Inflammatory macrophage (primary cell): ENCODE measurements at places on chromosomes 5 and 9.

DNA sequence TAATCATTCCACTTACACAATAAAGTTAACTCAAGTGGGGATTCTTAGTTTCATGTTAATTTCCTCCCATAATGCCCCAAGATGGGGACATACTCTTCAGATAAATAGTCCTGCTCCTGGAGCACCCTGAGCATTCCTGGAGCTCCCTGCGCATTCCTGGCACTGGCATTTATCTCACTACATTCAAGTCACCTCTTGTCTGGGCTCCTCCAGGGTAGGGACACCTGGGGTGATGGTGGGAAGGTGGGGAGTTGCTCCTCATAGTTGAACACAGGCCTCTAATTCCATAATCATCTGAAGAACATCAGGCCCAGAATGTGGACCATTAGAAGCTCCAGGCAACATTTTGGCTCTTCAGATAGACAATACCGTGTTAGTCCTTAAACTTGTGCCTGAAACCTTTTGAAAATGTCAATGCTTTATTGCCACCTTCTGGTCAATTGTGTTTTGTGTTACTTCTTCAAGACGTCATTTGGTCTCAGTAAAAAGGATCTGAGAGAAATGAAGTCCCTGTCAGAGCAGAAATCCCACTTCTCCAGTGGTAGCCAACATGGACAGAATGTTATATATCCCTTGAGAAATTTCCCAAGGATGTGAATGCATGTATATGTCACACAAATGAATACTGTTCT is 14.2 kb upstream of the AGGF1 start:
- DNase-seq: peak; percentile 77

DNA sequence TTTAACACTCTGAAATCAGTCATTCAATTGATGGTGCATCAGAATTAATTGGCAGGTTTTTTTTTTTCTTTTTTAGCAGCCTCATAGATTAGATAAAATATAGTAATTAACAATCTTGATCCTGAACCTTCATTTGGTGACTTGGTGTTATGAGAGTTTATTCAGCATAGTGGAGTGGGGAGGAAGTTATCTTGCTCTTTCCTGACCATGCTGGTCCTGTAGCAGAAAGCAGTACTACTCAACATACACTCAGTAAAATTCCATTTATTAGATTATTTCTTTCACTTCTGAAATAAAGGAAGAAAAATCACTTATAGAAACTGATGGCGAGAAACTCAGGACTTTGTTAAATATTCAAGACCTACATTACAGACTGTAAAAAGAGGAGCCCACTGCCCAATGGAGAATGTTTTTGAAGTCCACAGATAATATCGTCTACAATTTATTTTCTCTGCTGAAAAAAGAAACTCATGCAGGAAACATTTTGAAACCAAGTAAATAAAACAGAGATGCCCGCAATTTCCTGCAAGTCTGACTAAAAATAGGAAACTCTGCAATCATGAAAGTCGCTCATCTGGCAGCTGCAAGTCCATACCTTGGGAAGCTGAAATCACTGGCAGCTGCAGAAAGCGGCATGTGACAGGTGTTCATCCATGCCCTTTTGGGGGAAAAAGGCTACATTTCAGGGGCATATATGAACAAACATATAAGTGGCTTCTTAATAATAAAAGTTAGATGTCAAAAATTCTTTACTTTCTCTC is 233.2 kb upstream of the RFX3 start:
- DNase-seq: no peak

GRCh38 chr9:117523531-117524153 is 108.8 kb upstream of the ASTN2 start:
- no peak for DNase-seq

- peak; percentile 5 for DNase-seq
These were observed 408.3 kb downstream of the DMRT2 start for GRCh38 chr9:1458503-1458902.

GRCh38 chr9:87195306-87195705 is 248.0 kb upstream of the GAS1 start:
- DNase-seq: no peak

DNA sequence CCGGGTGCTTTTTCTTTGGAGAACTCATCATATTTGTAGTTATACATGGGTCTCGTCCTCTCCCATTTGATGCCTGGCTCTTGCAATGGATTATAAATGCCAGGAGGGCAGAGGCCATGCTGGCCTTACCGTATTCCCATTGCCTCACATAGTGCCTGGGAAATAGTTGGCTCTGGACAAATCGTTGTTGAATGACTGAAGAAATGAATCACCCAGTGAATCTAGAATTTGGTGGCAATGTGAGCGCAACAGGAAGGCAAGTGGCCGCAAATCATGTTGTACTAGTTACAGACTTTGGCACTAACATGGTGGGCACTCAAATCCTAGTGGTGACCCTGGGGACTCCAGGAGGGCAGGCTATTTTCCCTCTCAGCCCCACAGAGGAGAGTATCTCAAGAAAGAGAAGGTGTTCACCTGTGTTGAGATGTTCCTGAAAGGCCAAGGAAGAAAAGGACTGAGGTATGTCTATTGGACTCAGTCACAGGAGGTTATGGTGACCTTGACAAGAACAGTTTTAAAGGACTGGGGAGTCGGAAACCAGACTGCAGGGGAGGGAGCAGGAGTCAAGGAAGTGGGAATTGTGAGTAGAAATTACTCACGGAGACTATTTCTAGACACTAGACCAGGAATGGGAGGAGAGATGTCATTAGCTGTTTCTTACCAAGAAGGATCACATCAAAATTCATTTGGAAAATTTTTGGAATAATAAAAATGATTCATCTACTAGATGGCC is 61.7 kb upstream of the COL15A1 start:
- DNase-seq: no peak

DNA sequence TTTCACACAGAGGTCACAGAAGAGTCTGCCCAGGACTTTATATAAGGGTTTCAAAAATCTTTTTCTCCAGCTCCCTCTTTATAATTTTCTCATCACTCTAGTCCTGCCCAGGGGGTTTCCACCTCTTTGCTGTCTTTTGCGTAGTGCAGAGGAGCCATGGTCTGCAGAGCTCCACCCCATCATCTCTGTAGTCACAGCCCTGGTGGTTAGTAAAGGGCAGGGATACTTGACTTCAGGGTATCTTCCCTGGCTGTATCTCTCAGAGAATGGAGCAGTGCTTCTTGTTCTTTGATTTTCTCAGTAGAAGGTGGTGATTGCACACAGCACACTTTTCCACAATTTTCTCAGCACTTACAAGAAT is 900.6 kb upstream of the COX7C start:
- no peak for DNase-seq

GRCh38 chr5:139064613-139065012 is 133.6 kb downstream of the SIL1 start:
- DNase-seq: no peak

DNA sequence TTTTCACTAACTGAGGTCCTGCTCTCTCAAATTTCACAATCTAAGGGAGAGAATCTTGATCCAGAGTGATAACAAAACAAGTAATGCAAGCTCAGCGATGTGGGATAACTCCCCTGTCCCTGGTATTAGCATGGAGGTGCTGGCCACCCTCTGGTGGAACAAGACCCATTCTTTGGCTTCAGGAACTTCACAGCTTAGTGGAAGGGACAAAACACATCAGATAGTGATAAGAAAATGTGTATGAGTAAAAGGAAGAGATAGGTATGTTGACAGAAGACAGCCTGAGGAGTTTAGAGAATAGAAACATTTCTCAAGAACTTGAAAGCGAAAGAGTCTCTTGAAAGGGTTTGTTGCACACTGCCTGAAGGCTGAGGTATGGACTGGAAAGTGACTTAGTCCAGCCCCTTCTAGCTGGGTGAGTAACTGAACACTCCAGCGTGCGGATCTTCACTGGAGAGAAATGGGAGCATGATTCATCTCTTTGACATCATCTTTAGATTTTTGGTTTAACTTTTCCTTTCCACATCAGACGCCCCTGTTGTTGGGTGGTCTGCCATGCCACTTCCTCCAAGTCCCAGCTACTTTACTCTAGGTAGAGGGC is 25.4 kb upstream of the ZSWIM6 start:
- DNase-seq: no peak

- no peak for DNase-seq
These were observed 384.2 kb downstream of the DTWD2 start for GRCh38 chr5:118604106-118604505.
